ENCODE measurements at places on chromosomes 13 and 19. TPM values are rescaled to one million over a fixed set of nuclear protein-coding genes. Genes with fewer than 3 reads are reported as not detected.

- DNase-seq: no peak
Observed at GRCh38 chr13:81487151-81487550, 1146.2 kb upstream of the SPRY2 start.

GRCh38 chr13:42524487-42525034, 49.4 kb upstream of the TNFSF11 start:
- no peak for DNase-seq

GRCh38 chr19:37966211-37966661, 59.2 kb downstream of the SIPA1L3 start:
- no peak for DNase-seq

GRCh38 chr19:10553943-10554381, 10.3 kb downstream of the ATG4D start:
- DNase-seq: no peak

- DNase-seq: peak; percentile 85
Observed at GRCh38 chr13:44132710-44133109, 240.9 kb upstream of the SERP2 start.

- DNase-seq: peak; percentile 81
Observed at GRCh38 chr19:12913011-12913561, 6.0 kb downstream of the SYCE2 start.

GRCh38 chr13:25587326-25587980, 215.7 kb downstream of the ATP8A2 start:
- DNase-seq: no peak

- no peak for DNase-seq
Observed at GRCh38 chr19:50293263-50294004, 35.7 kb downstream of the KCNC3 start.

- no peak for DNase-seq
Observed at GRCh38 chr19:1102407-1103131, 1.2 kb upstream of the GPX4 start.

DNA sequence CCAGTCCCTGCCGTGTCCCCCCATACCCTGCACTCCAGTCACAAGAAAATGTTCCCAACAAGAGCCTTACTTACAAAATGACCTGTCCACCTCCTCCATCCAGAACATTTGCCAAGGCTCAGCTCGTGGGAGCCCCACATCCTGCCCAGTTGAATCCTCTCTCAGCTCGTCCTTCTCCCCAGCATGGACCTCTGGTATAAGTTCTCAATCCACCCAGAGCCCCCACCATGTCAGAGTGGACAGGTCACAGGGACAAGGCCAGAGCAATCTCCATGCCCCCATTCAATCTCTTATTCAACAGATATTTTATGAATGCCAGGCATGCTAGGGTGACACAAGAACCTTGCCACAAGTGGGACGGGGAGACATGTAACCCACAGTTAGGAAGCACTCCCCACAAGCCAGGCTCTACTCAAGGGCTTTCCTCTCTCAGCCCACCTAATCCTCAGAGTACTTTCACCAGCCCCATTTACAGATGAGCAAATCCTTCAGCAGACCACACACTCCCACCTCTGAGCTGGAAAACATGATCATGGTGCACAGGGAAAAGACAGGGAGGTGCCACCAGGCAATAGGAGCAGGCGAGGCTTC, 15.1 kb downstream of the DEDD2 start:
- DNase-seq: no peak

GRCh38 chr13:21913010-21913409, 242.1 kb downstream of the FGF9 start:
- DNase-seq: no peak

GRCh38 chr19:39407660-39408391, 1.2 kb downstream of the ZFP36 start:
- DNase-seq: peak; percentile 81

GRCh38 chr13:101238555-101238954, 177.8 kb downstream of the NALCN start:
- DNase-seq: no peak

DNA sequence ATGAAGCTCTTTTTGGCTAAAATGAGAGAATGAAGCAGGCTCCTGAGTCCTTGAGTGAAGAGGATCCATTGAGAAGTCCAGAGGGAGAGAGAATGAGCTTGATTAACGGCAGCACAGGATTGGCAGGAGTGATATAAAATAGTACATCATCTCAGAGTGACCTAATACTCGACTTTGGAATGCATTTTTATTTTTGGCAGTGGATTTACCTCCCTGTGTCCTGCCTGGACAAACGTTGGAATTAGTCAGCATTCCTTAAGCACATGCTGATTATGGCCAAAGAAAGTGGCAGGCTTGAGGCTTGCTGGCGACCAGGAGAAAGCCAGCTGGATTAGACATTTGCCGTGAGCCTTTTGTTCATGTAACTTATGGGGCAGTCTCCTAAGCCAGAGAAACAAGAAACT, 22.9 kb downstream of the LRCH1 start:
- no peak for DNase-seq

DNA sequence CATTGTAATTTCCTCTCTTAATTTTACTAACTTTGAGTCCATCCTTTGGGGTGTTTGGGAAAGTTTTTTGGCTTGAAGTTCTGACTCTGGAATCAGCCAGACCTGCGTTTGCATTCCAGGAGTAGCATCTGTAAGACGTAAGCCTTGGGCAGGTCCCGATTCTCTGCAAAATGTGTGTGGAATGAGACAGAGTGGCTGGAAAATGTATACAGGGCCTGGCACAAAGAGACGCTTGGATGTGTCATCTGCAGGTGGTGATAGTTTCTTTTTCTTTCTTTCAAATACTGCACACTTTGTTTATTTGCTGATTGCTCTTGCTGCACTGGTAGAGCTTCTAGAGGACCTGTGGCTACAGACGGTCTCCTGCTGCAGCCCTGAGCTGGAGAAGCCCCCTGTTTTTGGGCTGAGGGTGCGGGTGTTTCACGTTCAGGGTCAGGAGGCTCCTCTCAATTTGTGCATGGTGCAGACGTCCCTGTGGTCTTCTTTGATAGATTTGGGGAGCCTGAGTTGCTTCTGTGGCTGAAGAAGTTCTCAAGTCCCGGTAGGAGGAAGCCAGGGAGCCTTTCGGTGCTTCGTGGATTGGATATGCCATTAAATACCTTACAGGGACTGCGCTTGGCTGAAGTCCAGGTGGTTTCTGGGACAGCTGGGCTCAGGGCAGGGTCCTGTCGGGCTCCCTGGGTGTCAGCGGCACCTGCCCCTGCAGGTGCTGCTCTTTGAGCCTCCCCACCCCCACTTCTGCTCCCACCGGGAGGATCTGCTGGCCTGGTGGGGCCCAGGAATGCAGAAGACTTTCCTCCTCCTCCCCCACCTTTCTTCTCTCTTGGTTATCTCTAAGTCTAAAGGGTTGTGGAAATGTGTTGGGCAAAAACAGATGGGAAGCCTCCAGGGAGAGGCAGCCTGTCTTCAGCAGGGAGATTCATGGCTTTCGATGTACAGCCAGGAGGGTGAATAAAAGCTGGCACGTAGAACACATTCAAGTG, 44.0 kb upstream of the GAS6 start:
- no peak for DNase-seq

DNA sequence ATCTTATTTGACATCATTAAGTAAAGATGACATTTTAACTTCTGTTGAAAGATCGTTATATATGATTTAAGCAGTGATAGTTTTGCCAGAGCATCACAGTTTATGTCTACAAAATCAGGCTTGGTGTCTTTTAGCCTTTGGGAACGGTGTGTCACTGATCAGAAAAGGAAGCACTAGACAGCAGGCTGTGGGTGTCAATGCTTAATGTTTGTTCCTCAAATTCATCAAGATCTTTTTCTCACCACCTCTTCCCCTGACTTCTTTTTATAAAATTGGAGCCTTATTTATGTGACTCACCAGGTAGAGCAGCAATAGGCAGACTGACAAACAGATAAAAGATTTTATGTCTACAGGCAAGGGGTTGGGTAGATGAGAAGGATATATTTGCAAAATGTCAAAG, 1558.5 kb downstream of the EFNB2 start:
- DNase-seq: no peak

- no peak for DNase-seq
Observed at GRCh38 chr13:48478391-48478790, 54.5 kb downstream of the RCBTB2 start.

DNA sequence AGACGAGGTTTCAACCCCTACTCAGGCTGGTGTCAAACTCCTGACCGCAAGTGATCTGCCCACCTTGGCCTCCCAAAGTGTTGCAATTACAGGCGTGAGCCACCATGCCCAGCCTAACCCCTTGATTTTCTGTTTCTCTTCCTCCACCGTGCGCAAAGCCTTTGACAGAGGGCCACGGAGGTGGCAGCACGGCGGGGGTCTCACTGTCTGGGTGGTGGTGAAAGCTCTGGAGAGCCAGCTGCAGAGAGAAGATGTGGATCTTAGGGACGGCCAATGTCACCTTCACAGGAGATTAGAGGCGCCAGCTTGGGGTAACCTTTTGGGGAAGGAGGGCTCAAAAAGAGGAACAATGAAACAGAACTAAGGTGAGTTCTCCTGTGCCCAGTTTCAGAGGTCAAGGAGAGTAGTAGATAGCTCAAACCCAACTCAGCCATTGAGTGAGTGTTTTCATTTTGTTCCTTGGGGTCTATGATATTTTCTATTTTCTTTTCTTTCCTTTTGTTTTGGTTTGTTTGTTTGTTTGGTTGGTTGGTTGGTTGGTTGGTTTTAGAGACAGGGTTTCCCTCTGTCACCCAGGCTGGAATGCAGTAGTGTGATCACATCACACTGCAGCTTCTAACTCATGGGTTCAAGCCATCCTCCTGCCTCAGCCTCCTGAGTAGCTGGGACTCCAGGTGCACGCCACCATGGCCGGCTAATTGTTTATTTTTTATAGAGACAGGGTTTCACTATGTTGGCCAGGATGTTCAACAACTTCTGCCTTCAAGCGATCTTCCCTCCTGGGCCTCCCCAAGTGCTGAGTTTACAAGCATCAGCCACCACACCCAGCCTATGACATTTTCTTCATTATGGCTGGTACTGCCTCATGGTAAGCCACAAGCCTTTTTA, 37.7 kb downstream of the GPR42 start:
- DNase-seq: no peak

DNA sequence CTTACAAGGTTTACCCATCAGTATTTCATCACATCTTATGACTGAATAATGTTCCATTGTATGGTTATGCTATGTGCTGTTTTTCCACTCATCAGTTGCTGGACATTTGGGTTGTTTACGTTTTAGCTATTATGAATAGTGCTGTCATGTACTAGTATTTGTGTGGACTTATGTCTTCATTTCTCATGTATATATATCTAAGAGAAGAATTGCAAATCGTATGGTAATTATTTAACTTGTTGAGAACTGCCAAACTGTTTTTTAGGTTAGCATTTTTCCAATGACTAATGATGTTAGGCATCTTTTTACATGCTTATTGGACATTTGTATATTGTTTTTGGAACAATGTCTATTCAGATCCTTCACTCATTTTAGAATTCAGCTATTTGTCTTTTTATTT, 368.3 kb downstream of the LMO7 start:
- no peak for DNase-seq

GRCh38 chr19:42323852-42324654, 1.4 kb upstream of the MEGF8 start:
- peak; percentile 64 for DNase-seq

DNA sequence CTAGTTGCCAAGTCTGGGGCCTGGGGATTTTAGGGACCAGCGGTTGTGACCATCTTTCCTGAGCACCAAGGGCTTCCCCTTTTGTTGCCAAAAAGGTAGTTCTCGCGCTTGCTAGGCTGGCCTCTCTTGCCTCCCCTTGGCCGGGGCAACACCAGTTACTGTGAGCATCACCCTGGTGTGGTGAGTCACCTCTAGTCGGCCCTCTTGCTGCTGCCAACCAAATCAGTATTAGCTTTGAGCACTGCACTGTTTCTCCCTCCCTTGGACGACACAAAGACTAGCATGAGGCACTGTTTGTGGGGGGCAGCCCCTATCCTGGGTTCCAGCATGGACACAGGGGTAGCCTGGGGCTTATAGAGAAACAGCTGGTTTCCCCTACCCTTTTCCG, 6.9 kb downstream of the SYDE1 start:
- DNase-seq: no peak

GRCh38 chr13:40604135-40604534, 62.3 kb downstream of the FOXO1 start:
- no peak for DNase-seq

DNA sequence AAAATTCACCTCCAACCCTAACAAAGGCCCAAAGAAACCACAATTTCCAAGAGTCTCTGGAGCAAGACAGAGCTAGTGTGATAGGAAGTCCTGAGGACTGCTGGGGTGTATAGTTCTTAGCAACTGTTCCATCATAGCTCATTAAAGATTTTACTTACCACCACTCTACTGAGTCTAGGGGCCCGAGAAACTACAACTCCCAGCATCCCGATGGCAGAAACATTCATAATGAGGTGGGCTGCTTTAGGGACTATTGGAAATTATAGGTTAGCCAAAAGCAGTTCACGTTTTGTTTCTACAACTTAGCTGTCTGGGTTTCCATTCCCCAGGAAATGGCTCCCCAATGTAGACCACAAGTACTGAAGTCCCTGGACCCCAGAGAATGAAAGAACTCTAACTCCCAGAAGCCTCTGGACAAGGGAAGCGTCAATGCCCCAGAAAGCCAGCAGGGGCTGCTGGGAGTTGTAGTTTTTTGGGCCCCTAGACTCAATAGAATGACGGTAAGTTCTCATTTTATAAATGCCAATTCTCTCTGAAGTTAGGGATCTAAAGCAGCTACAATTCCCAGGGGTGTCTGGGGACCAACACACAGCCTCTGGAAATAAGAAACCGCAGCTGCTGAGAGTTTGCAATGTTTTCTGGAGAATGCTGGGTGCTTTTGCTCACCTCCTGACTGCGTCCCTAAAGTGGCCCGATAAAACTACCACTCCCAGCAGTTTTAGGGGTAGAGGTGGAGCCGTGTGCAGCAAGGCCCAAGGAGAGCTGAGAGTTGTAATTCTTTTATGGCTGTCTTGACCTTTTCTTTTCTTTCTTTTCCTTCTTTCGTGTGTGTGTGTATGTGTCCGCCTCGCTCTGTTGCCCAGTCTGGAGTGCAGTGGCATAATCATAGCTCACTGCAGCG, 11.1 kb downstream of the FTL start:
- DNase-seq: no peak

DNA sequence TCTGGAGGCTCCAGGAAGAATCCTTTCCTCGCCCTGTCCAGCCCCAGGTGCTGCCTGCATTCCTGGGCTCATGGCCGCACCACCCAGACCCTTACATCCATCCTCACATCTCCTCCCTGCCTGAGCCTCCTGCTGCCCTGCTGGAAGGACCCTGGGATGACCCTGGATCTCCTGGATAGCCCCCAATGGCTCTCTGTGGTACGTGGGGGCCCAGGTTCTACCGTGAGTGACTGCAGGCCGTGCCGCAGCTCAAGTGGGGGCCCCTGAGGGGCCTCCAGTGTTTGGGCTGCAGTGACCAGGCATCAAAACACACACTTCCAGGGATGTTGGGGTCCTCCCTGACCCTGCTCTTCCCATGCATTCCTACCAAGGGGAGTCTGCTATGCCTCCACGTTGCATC, 8.3 kb upstream of the MCF2L start:
- DNase-seq: no peak

GRCh38 chr13:90690458-90691080, 656.9 kb upstream of the MIR17HG start:
- DNase-seq: no peak

GRCh38 chr19:44582581-44583265, 30.6 kb upstream of the IGSF23 start:
- no peak for DNase-seq

TTC9B gene
- not detected for total RNA-seq

CBY2 gene
- not detected for total RNA-seq

TRPC4 gene
- 2.6 TPM for total RNA-seq

SIAH3 gene
- total RNA-seq: 0.05 TPM

CHST8 gene
- 0.27 TPM for total RNA-seq

RNF17 gene
- total RNA-seq: not detected

FGF21 gene
- not detected for total RNA-seq

ZNF43 gene
- total RNA-seq: 5.2 TPM

F7 gene
- not detected for total RNA-seq

FLT3LG gene
- total RNA-seq: 4.7 TPM

TMEM190 gene
- not detected for total RNA-seq
